Right lobe of liver (tissue), 6 donors: ENCODE measurements at places on chromosomes 1 and 21. TPM values are rescaled to one million over a fixed set of nuclear protein-coding genes. Genes with fewer than 3 reads are reported as not detected.

DNA sequence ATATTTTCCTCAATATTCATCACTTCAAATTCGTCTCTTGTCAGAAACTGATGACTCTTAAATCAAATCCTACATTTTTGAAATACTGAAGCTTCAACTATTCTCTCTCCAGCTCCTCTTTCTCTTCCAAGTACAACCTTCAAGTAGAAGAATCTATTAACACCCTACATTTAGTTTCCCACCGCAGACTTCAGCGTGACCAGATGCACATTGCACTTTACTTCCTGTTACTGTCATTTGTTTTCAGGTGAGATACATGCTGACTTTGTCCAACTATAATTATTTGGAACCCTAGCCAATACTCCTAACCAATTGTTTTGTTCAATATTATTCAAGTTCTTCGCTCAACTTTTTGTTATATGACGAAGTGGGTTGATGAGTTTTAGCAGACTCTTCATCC, 116.0 kb downstream of the MRPL39 start:
- DNase-seq = no peak
- H3K27me3 ChIP-seq = no peaks in the 10 kb centered on the region
- no peaks in the 10 kb centered on the region for H3K4me1 ChIP-seq
- H3K4me3 ChIP-seq = no peak overlapping the region

Gene ARTN
- not detected for total RNA-seq

DNA sequence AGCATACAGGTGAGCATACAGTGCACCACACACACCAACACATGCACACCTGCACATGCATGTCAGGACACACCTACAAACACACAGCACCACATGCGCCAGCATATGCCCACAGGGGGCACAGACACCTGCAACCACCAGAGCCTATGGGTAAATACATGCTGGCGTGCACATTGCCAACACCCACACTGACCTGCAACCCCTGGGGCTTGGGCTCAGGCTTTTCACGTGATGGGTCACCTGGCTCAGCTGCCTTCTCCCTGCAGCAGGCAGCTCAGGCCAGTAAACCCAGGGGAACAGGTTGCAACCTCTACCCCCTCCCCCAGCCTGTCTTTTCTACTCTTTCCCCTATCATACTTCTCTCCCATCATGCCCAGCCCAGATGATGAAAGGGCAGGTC, 8.1 kb downstream of the CD247 start:
- no peaks in the 10 kb centered on the region for H3K4me1 ChIP-seq
- H3K4me3 ChIP-seq = no peak overlapping the region
- DNase-seq = no peak

- no peaks in the 10 kb centered on the region for H3K36me3 ChIP-seq
- H3K4me3 ChIP-seq = no peak overlapping the region
- H3K27me3 ChIP-seq = no peaks in the 10 kb centered on the region
- DNase-seq = no peak
- no peak overlapping the region for H3K27ac ChIP-seq
- no peaks in the 10 kb centered on the region for H3K4me1 ChIP-seq
These were observed 49.0 kb upstream of the LRP8 start for GRCh38 chr1:53376742-53377437.

Gene KRTAP21-3
- not detected for total RNA-seq

DNA sequence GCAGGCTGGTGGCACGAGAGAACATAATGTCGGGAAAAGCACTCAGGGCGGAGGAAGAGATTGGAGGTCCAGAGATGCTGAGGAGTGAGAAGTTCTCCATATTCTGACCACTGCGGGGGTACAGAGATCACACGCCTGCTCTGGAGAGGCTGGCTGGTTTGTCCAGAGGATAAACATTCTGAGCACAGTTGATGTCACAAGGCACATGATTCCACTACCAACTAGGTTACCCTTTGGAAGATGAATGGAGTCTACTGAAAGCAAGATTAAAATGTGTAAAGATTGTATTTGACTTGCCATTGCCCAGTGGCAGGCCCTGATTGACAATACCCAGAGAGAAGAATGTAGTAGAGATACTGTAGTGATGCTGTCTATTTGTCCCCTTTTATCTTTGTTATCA, at the start of gene SPATA46:
Gene SPATA46, minus strand, starts transcription at position 164 of the 400 bp plus-strand sequence. Its CDS starts 64 bp downstream, at position 100.
- no peaks in the 10 kb centered on the region for H3K36me3 ChIP-seq
- H3K27me3 ChIP-seq = no peaks in the 10 kb centered on the region
- DNase-seq = peak; percentile 23
- H3K4me3 ChIP-seq = no peak within 1 kb of the TSS
- peaks cover 13% of the 10 kb centered on the region for H3K4me1 ChIP-seq

Gene SLC2A5
- 0.42 TPM for total RNA-seq

DNA sequence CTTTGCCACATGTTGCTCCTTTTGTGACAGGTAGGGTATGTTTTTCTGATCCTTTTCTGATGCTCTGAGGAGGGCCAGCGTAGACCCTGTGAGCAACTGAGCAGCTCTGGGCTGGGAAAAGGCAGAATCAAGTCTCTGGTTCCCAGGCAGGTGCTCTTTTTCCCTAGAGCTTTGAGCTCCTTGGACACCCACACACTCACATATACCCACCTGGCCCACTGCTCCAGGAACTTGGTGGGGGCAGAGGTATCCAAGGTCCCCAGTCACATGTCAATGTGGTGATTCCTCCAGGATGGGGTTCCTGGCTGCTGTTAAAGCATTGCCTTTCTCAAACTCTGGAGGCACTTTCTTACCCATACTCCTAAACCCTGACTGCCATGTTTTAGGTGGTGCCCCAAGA, 5.4 kb downstream of the CD2 start:
- H3K4me3 ChIP-seq = no peak overlapping the region
- no peak for DNase-seq
- no peaks in the 10 kb centered on the region for H3K4me1 ChIP-seq
- no peak overlapping the region for H3K27ac ChIP-seq
- H3K27me3 ChIP-seq = no peaks in the 10 kb centered on the region

DNA sequence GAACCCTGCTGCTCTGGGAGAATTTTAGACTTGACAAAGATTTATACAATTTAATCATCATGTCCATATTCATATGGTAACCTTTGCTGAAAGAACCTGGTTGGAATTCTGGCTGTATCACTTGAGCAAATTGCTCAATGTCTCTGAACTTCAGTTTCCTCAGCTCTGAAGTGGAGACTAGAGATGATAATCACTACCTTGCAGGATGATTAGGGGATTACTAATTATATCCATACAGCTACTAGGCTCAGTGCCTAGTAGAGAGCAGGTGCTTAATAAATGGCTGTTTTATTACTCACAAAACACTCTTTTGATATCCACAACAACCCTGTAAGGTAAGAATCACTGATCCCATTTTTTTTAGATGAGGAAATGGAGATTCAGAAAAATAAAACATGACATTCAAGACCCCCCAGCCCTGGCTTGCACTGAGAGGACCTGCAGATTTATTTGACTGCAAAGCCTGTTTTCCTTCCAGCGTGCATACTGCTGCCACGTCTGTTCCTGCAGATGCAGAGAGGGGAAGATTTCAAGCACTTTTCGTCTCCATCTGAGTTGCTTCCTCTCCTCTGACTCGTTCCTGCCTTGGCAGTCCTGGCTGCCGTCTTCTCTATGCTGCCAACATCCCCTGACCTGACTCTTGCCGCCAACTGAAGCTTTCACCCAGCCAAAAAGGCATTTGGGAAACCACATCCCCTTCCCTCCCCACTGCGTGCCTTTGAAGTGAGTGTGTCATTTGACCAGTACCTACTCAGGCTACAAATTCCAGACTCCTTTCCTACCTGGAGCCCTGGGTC, 203.0 kb downstream of the PLPP3 start:
- no peaks in the 10 kb centered on the region for H3K4me1 ChIP-seq
- H3K4me3 ChIP-seq = no peak overlapping the region
- no peaks in the 10 kb centered on the region for H3K27me3 ChIP-seq
- DNase-seq = no peak

DNA sequence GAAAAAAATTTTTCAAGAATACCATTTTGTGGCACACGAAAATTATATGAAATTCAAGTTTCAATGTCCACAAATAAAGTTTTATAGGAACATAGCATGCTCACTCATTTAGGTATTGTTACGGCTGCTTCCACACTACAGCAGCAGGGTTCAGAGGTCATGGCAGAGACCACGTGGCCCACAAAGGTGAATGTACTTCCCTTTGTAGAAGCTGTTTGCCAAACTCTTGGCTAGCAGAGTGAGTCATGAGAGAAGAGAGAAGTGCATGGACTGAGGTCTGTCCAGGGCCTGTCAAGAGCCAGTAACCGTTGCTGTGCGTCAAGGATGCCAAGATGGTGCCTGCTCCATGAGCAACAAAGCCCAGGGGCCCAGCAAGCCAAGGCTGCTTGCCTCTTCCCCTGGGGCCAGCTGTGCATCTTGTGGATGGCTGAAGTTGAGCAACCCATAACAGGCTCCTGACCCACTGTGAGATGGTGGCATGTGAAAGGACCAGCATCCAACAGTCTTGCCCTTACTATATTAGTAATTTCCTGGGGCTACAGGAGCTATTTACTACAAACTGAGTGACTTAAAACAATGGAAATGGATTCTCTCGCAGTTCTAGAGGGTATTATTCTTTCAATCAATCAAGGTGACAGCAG, 64.8 kb upstream of the ATP5PO start:
- no peaks in the 10 kb centered on the region for H3K36me3 ChIP-seq
- H3K27me3 ChIP-seq = no peaks in the 10 kb centered on the region
- no peaks in the 10 kb centered on the region for H3K4me1 ChIP-seq
- DNase-seq = peak; percentile 61
- H3K4me3 ChIP-seq = no peak overlapping the region

Gene CFAP141
- not detected for total RNA-seq

Gene SPRR2E
- total RNA-seq = not detected

Gene DMRTA2
- total RNA-seq = not detected

DNA sequence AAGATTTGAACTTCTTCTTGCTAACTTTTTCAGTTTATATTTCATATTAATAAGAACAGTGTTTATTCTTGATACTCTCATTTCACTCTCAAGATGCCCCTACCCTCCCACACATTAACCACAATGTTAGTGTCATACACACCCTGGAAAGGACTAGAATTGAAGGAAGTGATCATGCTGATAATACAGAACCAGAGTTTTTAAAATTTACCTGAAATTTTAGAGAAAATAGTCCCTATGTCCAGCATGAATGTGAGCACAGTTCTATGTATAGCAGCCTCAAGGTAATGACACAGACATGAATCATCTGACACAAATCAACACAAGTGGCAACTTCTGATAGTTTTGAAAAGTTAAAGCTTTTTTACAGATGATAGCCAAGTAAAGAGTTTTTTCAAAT, 26.0 kb downstream of the RGS1 start:
- no peaks in the 10 kb centered on the region for H3K27me3 ChIP-seq
- no peak for DNase-seq

Gene MAP7D1
- total RNA-seq = 19.9 TPM

DNA sequence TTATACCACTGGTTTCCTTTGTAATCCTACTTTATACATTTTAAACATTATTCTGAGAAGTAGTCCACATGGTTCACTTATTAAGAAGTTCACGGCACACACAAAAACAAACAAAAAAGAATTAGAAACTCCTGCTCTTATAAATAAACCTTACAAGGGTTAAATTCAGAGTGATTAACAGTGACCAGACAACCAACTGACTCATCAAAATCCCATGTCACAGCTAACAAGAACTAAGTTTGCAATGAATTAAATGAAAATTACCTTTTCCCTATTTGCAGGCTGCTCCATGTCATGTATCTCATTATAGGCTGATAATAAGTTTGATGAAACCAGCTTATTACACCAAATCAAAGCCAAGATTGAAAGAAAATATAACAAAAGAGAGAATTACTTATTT, 77.5 kb downstream of the PUM1 start:
- H3K27ac ChIP-seq = no peak overlapping the region
- no peak for DNase-seq
- H3K27me3 ChIP-seq = no peaks in the 10 kb centered on the region

GRCh38 chr1:183595537-183595936, 5.3 kb upstream of the NCF2 start:
- no peaks in the 10 kb centered on the region for H3K27me3 ChIP-seq
- H3K36me3 ChIP-seq = no peaks in the 10 kb centered on the region
- H3K27ac ChIP-seq = no peak overlapping the region
- peaks cover 3% of the 10 kb centered on the region for H3K4me1 ChIP-seq
- H3K4me3 ChIP-seq = no peak overlapping the region
- no peak for DNase-seq

Gene LHX4
- total RNA-seq = not detected

Gene LYPD8
- total RNA-seq = not detected

Gene BGLAP
- 1.2 TPM for total RNA-seq

Gene USH2A
- 1.2 TPM for total RNA-seq

Gene PRR9
- total RNA-seq = not detected

Gene PKN2
- total RNA-seq = 16.6 TPM

GRCh38 chr1:68590473-68590872, 93.6 kb upstream of the DEPDC1 start:
- H3K36me3 ChIP-seq = no peaks in the 10 kb centered on the region
- no peak for DNase-seq
- H3K27me3 ChIP-seq = no peaks in the 10 kb centered on the region
- H3K27ac ChIP-seq = no peak overlapping the region
- H3K4me1 ChIP-seq = no peaks in the 10 kb centered on the region

Gene ADAMTS1
- 4.3 TPM for total RNA-seq

Gene TNNT2
- not detected for total RNA-seq

DNA sequence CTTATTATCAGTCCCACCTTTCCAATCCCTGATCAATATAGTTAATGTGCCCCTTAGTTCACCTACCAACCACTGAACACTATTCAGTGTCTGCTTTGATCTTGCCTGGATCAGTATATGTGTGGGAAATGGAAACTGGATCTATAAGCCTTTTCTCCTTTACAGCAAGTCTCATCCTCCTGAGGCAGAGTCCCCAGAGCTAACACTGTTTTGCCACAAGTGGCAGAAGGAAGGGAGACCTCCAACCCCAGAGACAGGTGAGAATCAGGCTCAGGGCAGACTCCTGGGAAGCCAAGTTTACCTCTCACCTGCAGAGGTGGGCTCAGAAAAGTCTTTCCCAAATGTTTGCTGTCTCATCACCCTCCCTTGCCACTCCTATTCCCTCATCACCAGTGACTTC, at the start of gene OR6N2:
Gene OR6N2, minus strand, starts transcription at position 101 of the 400 bp plus-strand sequence. CDS start 3,569 bp downstream, outside the sequence.
- no peaks in the 10 kb centered on the region for H3K4me1 ChIP-seq
- no peaks in the 10 kb centered on the region for H3K27me3 ChIP-seq
- H3K27ac ChIP-seq = no peak within 1 kb of the TSS
- no peak within 1 kb of the TSS for H3K4me3 ChIP-seq

- no peak for DNase-seq
- H3K36me3 ChIP-seq = no peaks in the 10 kb centered on the region
- no peaks in the 10 kb centered on the region for H3K27me3 ChIP-seq
These were observed 397.5 kb downstream of the TGFB2 start for GRCh38 chr1:218742467-218743262.

- H3K27ac ChIP-seq = no peak overlapping the region
- no peak overlapping the region for H3K4me3 ChIP-seq
- H3K27me3 ChIP-seq = no peaks in the 10 kb centered on the region
- H3K36me3 ChIP-seq = no peaks in the 10 kb centered on the region
- DNase-seq = no peak
These were observed 99.5 kb downstream of the NGF start for GRCh38 chr1:115238336-115239147.

DNA sequence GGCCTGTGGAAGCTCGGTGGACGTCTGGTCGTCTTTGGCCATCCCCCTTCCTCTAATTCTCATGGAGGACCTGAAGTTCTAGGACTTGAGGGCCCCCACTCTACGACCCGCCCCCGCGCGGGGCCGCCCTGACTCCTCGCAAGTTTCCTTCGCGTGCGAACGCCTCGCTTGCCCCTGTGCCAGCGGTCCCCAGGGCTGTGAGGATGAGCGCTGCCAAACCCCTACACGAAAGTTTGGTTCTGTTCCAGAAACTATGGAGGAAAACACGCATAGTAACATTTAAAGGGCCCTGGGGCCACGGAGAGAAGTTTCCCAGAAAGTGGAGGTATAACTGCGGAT, 304 bp upstream of the GNG12 start:
- peak overlapping the region; percentile 80 for H3K4me3 ChIP-seq
- no peaks in the 10 kb centered on the region for H3K27me3 ChIP-seq
- peak overlapping the region; percentile 55 for H3K27ac ChIP-seq
- no peaks in the 10 kb centered on the region for H3K4me1 ChIP-seq
